NCI-H446 (cell line): ENCODE measurements at places on chromosomes 7 and 10.

DNA sequence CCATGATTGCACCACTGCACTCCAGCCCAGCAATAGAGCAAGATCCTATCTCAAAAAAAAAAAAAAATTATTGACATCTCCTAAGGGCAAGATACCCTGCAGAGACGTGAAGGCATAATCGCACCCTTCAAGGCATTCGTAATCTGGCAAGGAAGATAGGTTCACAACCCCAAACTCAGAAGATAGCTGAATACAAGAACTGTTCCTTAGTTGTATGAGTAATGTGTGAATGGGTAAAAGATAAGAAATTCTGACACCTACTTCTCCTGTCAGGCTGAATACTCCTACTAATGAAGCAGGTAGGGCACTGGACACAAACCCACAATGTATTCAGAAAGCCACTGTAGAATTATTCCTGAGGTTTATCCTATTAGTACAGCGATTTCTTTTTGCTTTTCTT lies 882.4 kb upstream of the AUTS2 start:
- no peak for DNase-seq

- peak; percentile 39 for DNase-seq
Observed at GRCh38 chr10:94546049-94546900, 687 bp downstream of the HELLS start.

DNA sequence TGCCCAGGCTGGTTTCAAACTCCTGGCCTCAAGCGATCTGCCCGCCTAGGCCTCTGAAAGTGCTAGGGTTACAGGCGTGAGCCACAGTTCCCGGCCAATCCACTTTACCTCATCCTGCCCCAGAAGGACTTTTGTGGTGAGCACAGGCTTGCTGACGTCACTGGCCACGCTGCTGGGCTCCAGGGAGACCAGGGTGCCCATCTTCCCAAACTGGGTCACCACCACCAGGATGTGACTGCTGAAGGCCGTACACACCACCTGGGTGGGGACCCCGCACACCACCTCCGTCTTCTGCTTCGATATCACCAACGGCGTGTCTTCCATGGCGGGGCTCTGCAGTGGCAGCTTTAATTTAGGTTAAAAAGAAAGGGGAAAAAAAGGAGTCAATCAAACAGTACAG lies 816 bp downstream of the PSMG3 start:
- DNase-seq, result peak; percentile 38

DNA sequence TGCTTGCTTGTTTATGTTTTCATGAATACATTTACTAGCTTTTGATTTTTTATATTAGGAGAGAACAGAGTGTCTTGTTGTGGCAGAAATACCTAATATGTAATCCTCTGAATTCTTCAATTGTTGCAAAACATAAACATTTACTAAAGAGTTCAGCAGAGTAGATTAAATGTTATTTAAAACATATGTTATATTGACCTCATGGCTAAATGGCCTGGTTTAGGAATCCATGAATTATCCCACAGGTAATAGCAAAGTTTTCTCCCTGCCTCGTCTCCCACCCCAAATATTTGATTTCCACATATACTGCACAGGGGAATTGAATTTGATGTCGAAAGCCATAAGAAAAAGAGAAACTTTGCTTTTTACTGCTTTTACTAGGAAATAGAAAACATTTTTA lies 111.8 kb downstream of the ADK start:
- DNase-seq, result no peak

- no peak for DNase-seq
Observed at GRCh38 chr10:34593930-34594329, 221.2 kb downstream of the PARD3 start.

GRCh38 chr7:37081436-37081835 lies 357.1 kb upstream of the AOAH start:
- peak; percentile 24 for DNase-seq

- DNase-seq, result no peak
Observed at GRCh38 chr10:99007457-99007856, 228.2 kb downstream of the HPSE2 start.
